ENCODE measurements at places on chromosomes 11 and 22.

DNA sequence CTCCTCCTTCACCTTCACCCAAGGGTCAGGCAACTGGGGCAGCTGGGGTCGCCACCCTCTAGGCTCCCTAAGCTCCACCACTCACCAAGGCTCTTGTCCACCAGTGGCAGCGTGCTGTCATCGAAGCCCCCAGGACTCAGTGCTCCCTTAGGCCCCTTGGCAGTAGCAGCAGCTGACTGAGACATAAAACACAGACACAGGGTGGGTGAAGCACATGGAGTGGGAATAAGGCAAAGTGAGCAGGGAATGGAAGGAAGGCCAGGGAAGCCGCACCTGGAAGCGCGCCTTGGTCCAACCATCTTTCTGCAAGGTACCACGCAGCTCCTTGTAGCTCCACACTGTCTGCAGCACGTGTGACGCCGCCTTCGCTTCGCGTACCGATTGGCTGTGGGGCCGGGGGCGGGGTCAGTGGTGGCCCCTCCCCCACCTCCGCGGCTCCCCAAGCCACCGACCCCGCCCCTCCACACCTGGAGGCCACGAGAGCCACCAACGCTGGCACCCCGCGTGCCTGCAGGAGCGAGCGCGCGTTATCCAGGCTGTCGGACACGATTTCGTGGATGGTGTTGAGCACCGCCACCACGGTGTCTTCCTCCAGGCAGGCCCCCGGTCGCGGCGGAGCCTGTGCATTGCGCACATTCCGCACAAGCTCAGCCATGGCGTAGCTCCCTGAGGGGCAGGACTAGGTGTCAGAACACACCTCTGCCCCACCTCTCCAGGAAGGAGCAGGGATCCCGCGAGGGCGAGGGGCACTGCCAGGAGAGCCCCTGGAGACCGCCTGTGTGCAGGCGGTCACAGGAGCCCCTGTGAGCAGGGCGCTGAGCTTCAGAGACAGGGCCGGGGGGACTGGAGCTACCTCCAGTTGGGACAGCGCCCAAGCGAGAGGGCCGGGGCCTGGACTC, 31.3 kb upstream of the TXNRD2 start:
- no peak for DNase-seq

DNA sequence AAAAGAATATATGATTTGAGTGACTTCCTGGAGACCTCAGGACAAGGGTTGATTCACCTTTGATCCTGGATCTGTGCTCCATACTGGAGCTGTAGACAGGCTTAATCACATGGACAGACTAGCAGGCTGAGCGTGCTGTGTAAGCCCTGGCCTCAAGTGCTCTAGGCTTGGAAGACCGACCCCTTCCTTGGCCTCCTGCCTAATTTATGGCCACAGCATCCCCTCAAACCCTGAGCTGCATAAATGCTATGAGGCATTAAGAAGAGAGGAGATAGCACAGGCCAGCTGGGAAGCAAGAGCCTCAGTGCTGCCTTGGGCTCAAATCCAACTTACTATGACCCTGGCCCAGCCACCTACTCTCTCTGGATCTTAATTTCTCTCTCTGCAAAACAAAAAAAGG, 385.1 kb downstream of the BUD13 start:
- no peak for DNase-seq

DNA sequence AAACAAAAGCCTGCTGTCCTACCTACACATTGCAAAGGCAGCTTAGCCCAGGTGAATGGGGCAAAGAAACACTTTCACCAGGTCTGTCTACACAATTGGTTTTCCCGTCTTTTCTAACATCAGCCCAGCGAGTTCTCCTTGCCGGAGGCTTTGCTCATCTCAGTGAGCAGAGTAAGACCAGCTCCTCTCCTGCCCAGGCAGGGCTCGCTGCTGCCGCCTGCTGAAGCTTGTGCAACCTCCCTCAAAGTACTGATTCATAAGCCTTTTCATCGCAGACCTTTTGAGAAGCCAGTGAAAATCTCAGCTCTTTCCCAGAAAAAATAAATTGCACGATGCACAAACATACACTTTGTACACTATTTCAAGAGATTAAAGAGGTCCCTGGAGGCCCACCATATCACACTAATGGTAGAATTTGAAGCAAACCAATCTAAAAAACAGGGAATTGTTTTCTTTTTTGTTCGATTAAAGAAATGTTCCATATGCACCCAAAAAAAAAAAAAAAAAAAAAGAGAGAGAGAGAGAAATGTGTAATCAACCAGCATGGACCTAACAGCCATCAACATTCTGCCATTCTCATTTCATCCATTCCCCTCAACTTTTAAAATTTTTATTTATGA, 328.1 kb upstream of the MPPED2 start:
- no peak for DNase-seq

- no peak for DNase-seq
Observed at GRCh38 chr11:35994421-35994820, 50.6 kb downstream of the LDLRAD3 start.

- no peak for DNase-seq
Observed at GRCh38 chr11:745428-745827, 1.8 kb upstream of the TALDO1 start.

DNA sequence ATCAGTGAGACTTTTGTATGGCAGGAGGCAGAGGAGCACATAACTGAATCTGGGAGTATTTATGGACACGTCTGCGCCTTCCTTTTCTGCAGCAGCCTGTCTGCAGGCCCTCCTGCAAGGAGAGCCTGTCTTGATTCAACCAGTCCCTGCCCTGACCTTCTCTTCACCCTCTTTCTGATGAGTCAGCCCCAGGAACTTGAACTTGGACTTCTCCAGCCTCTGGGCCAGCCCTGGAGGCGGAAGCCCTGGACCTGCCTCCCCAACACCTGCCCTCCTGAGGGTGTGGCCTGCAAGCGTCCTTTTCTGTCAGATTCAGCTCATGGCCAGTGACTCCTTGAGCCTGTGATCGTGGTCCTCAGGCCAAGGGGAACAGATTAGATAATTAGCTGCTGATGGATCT, 20.0 kb downstream of the DAGLA start:
- DNase-seq, result no peak

- no peak for DNase-seq
Observed at GRCh38 chr11:31487848-31488247, 21.6 kb downstream of the IMMP1L start.

- DNase-seq, result no peak
Observed at GRCh38 chr11:133991101-133991500, 34.3 kb upstream of the IGSF9B start.

DNA sequence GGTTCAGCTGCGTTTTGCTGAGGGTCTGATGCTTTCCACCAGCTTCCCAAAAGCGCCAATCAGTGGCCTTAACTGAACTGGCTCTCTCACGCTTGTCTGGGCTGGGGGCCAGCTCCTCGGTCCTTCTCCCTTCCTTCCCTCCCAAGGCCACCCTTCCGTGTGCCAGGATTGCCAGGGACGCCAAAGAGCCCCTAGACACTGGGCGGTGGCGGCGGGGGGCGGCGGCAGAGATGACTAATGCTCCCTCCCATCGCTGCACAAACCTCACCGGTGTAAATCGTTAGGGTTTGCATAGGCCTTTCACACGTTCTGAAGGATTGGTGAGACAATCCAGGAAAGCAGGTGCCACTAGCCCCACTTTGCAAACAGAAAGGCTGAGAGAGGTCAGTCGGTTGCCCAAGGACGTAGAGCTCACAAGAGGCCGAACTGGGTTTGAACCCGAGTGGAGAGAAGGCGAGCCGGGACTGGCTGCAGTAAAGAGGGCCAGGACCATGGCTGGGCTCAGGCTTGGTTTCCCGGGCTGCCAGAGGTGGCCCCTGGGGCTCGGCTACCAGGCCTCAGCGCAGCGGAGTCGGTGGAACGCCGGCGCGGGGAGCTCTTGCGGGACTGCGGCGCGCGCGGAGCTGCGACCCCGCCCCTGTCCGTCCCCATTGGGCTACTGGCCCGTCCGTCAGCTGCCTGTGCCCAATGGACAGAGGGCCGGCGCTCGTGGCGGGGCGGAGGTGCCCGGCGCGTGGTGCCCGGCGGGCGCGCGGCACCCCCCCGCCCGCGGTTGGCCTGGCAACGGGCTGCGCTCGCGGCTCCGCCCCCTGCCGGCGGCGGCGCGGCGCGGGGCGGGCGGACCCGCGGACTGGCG, 589 bp upstream of the GNAZ start:
- DNase-seq, result peak; percentile 32

DNA sequence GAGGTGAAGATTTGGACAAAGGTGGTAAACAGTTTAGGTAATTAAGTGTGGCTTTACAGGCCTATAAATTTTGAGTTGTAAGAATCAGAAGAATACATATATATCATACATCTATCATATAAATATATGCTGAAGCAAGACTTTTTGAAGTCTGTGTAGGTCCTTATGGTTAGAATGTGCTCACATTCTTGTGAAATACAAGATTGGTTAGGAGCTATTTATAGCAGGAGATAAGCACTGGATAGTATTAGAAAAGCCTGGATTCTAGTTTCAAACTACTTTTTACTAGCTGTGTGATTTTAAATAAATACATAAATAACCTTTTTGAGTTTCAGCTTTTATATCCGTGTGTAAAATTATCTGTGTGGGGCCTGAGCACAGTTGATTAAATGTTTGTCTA, 42.3 kb downstream of the ANKRD42 start:
- no peak for DNase-seq

- no peak for DNase-seq
Observed at GRCh38 chr22:42985531-42985905, 29.4 kb downstream of the PACSIN2 start.

- DNase-seq, result no peak
Observed at GRCh38 chr11:78350646-78351165, 66.9 kb downstream of the GAB2 start.

DNA sequence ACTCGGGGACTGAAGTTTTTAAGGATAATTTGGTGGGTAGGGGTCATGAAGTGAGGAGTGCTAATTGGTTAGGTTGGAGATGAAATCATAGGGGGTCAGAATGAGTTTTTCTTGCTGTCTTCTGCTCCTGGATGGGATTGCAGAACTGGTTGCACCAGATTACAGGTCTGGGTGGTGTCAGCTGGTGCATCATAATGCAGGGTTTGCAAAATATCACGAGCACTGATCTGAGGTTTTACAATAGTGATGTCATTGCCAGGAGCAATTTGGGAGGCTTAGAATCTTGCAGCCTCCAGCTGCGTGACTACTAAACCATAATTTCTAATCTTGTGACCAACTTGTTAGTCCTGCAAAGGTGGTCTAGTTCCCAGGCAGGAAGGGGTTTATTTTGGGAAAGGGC, 46.4 kb upstream of the CALCB start:
- no peak for DNase-seq

DNA sequence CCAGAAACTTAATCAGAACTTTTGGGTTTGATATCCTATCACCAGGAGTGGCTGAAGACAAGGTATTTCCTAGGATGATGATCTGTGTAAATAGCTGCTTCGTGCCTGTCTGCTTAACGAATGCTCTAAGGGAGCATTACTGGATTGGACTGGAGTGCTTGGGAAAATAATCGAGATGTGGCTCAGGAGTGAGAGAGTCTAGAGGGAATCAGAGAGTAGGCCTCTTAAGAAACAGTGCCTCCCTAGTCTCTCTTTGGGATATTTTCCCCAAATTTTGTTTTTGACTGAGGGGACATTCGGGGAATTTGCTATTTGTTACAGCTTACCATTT, 2.5 kb downstream of the MAML2 start:
- DNase-seq, result no peak

- no peak for DNase-seq
Observed at GRCh38 chr11:122769126-122769780, 69.0 kb upstream of the CRTAM start.

DNA sequence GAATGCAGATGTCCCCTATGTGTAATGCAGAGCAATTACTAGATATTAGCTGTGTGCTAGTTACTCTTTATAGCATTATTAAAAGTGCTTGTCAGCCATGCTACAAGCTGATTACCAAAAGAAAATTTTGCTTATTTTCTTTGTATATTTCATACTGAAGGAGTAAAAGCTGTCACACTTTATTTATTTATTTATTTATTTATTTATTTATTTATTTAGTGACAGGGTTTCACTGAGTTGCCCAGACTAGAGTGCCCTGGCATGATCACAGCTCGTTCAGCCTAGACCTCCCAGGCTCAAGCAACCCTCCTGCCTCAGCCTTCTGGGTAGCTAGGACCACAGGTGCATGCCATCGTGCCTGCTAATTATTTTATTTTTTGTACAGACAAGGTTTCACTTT, 4.3 kb upstream of the MTNR1B start:
- DNase-seq, result no peak

DNA sequence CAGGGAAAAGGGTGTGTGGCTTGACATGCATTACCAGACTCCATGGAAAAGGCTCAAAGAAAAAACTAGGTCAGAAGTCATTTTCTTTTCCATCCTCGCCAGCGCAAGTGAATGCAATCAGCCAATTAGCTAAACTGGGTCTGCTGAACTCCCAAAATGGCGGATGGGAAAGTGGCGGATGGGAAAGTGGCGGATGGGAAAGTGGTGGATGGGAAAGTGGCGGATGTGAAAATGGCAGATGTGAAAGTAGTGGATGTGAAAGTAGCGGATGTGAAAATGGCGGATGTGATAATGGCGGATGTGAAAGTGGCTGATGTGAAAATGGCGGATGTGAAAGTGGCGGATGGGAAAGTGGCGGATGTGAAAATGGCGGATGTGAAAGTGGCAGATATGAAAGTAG, 158.4 kb downstream of the CEP164 start:
- no peak for DNase-seq

GRCh38 chr11:122436188-122436555, 219.3 kb upstream of the UBASH3B start:
- no peak for DNase-seq

GRCh38 chr11:132402071-132402684, 1031.8 kb downstream of the NTM start:
- no peak for DNase-seq

DNA sequence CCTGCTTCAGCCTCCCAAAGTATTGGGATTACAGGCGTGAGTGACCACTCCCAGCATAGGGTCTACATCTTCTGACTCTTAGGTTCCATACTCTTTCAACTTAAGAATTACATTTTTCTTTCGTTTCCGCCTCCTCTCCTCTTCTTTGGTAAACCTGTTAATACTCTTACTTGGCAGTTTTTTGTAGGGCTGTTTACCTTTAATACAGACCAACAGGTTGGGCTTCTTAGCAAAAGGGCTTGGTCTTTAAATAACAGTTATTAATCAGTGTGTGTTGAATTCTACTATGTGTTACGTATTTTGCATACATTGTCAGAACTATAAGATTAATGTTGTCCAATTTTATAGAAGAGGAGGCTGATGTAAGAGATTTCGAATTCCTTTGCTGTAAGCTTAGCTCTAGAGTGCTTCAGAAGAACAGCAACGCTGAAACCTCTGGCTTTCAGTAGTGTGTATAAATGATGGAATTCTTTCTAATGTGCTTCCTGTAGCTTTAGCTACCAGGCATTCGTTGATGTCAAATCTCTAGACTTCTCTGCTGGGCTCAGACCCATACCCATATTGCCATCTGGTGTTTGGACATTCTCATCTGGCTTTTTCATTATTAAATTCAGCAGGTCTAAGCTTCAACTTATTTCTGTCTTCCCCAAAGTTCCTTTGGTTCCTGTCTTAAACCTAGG, 3.1 kb downstream of the FDX1 start:
- no peak for DNase-seq
